ENCODE measurements at places on chromosomes 1 and 21.

DNA sequence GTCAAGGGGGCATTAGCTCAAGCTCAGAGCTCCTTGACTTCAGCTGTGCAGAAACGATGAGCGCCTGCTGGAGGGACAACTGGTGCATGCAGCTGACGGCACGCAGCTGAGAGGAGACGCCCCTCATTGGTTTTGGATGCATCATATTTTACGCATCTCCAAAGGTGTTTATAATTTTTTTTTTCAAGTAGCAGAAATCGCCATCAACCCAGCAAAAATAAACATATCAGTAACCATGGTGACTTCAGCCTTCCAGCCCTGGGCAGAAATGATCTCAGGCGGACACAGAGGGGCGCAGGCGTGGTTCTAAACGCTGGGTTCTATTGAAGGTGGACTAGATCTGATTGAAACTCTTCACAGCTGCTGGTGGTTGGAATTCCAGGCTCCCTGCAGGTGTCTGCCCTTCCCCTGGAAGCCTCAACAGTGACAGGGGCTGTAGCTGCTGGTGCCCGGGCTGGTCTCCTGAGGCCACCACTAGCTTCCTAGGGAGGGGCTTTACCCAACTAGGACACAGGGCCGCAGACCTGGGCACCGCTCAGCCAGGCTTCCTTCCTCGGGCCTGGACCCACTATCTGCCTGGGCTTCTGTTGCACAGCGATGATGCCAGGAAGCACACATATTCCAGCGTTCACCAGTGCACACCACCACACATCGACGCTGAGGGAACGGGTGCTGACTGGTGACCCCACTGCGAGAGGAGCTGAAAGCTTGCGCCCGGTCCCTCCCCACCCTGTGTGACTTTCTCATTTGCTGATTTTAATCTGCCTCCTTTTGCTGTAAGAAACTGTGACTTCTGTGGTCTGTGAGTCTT lies 63.7 kb upstream of the ABCG1 start:
- H3K36me3 ChIP-seq = no peaks in the 10 kb centered on the region
- H3K4me3 ChIP-seq = no peak overlapping the region
- DNase-seq = no peak
- 0 out of 2 replicates have a peak, but pooled peaks cover 3% of the 10 kb centered on the region for H3K4me1 ChIP-seq
- no peaks in the 10 kb centered on the region for H3K27me3 ChIP-seq

GRCh38 chr1:245313576-245313975 lies 158.8 kb downstream of the KIF26B start:
- H3K36me3 ChIP-seq = no peaks in the 10 kb centered on the region
- H3K4me1 ChIP-seq = no peaks in the 10 kb centered on the region
- H3K27ac ChIP-seq = no peak overlapping the region
- no peak overlapping the region for H3K4me3 ChIP-seq
- H3K27me3 ChIP-seq = no peaks in the 10 kb centered on the region
- no peak for DNase-seq

GRCh38 chr1:228292609-228292911 lies 84.7 kb downstream of the OBSCN start:
- no peaks in the 10 kb centered on the region for H3K36me3 ChIP-seq
- H3K27me3 ChIP-seq = no peaks in the 10 kb centered on the region
- H3K4me1 ChIP-seq = no peaks in the 10 kb centered on the region
- no peak overlapping the region for H3K27ac ChIP-seq
- DNase-seq = no peak

DNA sequence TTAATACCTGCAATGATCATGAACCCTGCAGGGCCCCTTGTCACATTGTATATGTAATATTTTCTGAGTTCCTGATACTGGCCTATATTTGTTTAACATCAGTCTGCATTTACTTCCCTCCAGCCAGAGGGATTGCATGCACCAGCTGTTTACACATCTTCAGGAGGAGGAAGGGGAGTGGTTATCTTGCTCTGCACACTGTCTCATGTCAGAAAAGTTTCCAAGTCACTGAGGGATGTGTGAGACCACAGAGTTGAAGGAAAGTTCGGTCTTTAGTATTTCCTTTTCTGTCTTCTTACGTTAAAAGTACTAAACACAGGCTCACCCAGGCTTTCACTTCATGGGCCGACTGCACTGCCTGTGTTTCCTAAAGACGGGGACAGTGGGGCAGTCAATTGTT lies 574.1 kb downstream of the LMO4 start:
- no peak overlapping the region for H3K4me3 ChIP-seq
- no peaks in the 10 kb centered on the region for H3K27me3 ChIP-seq
- H3K4me1 ChIP-seq = no peaks in the 10 kb centered on the region
- no peak for DNase-seq
- no peak overlapping the region for H3K27ac ChIP-seq

DNA sequence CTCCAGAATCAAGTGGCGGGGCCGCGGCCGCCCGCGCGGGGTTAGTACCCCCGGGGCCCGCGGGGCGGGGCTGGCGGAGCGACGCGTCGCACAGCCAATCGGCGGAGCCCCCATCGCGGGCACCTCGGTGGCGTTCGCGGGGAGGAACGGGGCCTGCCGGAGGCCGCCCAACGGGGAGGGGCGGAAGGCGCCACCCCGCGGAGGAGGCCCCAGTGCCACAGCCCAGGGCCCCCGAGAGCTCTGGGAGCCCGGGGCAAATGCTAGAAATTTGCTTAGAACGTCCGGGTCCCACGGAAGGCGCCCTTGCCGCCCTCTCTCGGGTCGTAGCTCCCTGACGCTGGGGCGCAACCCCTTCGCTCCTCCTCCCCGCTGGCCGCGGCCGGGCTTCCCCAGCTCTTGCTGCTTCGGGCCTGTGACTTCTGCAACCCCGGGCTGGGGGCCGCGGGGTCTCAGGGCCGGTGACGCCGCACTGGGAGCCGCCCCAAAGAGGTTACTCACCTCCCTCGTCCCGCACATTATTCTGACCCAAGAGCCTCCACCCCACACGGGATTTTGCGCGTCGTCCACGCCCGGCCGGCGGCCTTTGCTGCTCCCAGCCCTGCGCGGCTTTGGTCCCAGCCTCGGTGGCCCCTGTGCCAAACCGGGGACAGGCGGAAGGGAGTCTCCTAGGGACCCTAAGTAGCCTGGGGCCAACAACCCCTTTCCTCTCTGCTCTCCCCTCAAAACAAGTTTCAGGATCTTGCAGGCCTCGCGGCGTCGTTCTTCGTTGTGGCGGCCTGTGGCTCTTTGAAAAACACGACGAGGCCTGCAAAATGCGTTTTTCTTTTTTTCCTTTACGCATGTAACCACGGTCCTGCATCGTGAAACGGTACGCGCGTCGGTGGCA lies at the start of gene RUNX3:
Gene RUNX3, minus strand, starts transcription at position 17 of the 886 bp plus-strand sequence. CDS start 408 bp downstream, outside the sequence.
- H3K27me3 ChIP-seq = no peaks in the 10 kb centered on the region
- peak; percentile 88 for DNase-seq
- H3K4me3 ChIP-seq = peak within 1 kb of the TSS; percentile 85

- DNase-seq = peak; percentile 59
- H3K36me3 ChIP-seq = no peaks in the 10 kb centered on the region
- H3K27me3 ChIP-seq = no peaks in the 10 kb centered on the region
Observed at GRCh38 chr1:24970399-24970753, 40.3 kb upstream of the RUNX3 start.

DNA sequence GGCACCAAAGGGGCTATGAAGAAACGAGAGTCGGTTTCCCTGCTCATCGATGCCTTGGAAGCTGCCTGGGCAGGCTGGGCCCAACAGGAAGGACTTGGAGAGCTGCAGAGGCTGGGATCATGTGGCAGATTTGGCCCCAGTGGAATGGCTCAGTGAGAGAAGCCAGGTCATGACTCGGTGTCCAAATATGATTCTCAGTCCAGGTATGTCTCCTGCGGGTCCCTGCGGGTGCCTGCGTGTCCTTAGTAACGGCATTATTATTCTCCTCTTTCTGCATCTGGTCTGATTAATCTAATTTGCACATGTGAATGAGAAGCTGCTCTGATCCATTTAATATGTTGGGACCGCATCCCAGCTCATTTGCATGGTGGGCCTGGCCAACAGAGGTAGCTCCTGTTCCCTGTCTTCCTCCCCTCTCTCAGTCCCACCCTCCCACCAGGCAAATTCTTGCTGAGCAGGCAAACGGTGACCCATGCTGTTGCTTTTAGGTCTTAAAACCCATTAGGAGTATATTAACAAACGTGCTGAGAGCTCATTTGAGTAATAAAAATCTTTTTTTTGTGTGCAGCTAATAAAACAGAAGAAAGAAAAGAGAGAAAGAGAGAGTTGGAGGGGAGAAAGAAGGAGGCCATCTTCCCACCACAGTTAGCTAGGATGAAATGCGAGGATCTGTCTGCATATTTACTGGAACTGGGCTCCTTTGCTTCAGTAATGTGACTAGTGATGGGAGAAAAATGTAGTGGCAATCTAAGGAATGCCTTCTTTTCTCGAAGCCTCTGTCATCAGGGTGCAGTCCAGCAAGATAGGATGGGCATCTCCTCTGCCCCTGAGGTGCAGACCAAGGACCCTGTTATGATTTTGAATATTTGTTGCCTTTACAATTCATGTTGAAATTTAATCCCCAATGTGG lies 133.5 kb downstream of the HMGB4 start:
- no peak for DNase-seq
- no peaks in the 10 kb centered on the region for H3K4me1 ChIP-seq
- no peak overlapping the region for H3K4me3 ChIP-seq
- H3K27ac ChIP-seq = no peak overlapping the region

DNA sequence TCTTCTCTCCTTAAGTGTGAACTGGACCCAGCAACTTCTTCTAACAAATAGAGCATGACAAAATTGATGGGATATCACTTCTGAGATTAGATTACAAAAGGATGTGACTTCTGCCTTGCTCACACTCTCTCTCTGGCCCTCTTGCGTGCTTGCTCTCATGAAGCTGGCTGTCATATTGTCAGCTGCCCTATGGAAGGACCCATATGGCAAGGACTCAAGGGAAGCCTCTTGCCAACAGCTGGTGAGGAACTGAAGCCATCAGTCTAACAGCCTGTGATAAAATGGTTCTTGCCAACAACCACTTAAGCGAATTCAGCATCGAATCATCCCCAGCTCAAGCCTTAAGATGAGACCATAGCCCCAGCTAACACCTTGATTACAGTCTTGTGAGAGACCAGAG lies 4.8 kb upstream of the TLR5 start:
- no peak overlapping the region for H3K27ac ChIP-seq
- H3K4me1 ChIP-seq = peaks cover 12% of the 10 kb centered on the region
- DNase-seq = no peak
- no peak overlapping the region for H3K4me3 ChIP-seq
- H3K27me3 ChIP-seq = no peaks in the 10 kb centered on the region
